Pancreas (tissue), 10 donors: ENCODE measurements at places on chromosomes 4 and X. TPM values are rescaled to one million over a fixed set of nuclear protein-coding genes. Genes with fewer than 3 reads are reported as not detected.
A peak's percentile ranks its signal among the peaks of the same experiment; 100 is the strongest.

Gene BST1
- polyA plus RNA-seq: 0.49 TPM

Gene MOB1B
- polyA plus RNA-seq: 15.3 TPM

Gene S100G
- polyA plus RNA-seq: not detected

Gene VCX
- not detected for polyA plus RNA-seq

Gene TSPAN5
- polyA plus RNA-seq: 1.1 TPM

Gene GABRG1
- polyA plus RNA-seq: under 0.01 TPM

Gene CSN1S1
- not detected for polyA plus RNA-seq

Gene GABRE
- polyA plus RNA-seq: 51.4 TPM

GRCh38 chrX:130395341-130395740 is 6.4 kb upstream of the RBMX2 start:
- DNase-seq: no peak

DNA sequence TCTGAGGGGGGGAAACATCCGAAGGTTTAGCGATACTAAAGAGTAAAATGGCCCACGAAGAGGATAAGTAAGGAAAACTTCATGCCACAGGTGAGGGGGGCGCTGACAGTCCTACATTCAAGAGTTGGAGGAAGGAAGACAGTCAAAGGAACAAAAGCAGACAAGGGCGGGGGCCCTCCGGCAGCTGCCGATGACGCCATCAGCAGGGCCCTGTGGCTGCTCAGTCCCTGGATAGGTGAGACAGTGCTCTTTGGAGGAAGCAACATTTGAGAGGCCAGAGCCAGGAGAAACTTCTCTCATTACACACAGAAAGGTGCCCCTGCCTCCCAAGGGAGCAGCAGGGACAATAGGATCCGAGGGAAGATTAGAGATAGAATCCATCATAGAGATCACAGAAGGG is 41.5 kb downstream of the RAB40AL start:
- DNase-seq: no peak

DNA sequence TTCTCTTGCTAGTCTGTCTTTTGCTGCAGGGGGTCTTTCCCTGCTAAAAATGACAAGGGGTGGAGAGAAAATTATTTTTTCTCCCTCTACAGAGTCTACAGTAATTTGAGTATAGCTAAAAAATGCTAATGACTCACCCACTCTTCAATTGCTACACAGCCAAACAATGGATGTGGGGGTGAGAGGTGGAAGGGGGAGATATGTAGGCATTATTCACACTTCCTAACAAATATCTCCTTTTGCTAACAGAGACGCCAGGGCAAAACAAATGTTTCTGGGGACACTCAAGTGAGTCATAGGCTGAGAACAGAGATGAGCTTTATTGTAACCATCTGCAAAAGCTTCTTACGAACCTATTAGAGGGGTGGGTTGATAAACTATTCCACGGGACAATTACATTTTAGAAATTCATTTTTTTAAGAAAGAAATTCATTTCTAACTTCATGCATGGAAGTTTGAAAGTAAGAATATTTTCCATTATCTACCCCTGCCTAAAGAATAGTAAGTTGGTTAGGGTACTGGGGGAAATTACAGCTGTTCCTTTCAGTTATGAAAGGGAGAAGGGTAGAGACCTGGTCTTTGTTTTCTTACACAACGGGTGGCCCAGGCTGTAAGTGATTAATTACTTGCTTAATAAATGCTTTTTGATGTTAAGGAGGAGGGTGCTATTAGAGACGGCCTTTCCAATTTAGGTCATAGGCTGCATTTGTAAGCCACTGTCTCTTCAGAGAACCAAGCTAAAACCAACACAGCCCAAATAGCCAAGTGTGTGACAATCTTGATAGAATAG is 12.8 kb downstream of the SCD5 start:
- DNase-seq: no peak

DNA sequence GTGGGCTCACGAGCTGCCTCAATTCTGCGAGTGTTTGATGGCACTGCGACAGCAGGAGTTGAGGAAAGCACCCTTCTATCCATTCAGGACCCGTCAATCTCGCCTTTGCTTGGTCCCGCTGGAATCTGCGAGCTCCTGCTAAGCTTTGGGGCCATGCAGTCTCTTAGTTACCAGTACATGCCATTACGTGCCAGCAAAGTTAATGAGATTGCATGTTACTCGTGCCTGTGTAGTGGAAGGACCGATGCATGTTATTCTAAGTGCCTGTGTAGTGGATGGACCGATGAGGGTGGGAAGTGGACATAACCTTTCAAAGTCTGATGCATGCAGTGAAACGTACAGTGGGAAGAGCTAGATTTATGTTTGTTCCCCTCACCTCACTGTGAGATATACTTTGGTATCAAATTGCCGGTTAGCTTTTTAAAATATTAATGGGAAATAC is 569 bp downstream of the RPS3A start:
- DNase-seq: no peak

DNA sequence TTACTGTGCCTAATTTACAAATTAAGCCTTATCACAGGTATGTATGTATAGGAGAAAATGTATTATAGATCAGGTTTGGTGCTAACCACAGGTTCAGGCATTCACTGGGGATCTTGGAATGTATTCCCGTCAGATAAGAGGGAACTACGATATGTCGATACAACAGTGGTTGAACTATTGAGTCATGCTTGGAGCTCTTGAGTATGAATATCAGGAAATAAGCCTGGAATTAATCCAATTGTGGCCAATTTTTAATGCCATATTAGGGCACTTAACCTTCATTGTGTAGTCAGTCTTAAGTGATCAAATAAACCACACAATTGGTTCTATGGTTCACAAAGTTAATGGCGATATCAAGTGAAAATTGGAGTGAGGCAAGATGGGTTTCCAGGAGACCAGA is 556.5 kb downstream of the IL1RAPL1 start:
- no peak for DNase-seq

GRCh38 chr4:184440595-184441358 is 33.6 kb downstream of the IRF2 start:
- DNase-seq: no peak

DNA sequence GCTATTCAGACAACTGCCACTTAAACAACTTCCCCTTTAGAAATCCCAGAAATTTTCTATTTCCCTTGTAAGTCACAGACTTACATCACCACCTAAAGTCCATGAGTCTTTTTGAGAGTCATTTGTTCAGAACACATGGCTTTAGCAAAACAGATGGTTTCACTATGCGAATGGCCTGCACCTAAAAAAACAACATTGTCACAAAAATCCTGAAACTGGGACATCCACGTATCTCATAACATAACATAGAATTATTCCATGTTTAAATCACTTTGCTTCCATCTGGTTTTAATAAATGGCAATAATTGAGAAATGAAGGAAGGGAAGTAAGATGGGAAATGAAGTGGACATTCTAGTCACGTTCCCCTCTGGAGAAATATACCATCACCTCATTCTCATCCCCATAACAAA is 155.3 kb upstream of the EDNRA start:
- no peak for DNase-seq

GRCh38 chrX:119981286-119982070 is 37.9 kb upstream of the NKAP start:
- DNase-seq: peak; percentile 18

GRCh38 chr4:74023709-74024108 is 14.8 kb downstream of the CXCL3 start:
- DNase-seq: no peak

DNA sequence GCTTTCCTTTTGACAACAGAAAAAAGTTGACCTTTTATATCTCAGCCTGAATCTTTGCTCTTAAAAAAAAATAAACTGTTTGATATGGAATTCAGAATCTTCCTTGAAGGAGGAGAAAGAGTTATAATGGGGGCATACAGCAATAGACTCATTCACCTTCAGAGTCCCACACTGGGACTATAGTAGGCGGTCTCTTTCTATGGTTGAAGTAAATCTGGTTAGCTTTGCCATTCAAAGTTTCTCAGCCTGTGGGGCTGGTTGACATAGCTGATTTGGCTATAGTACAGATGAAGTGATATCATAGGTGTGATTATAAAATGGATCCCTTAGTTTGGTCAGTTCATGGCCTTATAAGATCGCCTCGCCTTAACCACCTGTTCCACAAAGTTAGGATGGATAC is 156.2 kb downstream of the SH2D1A start:
- DNase-seq: no peak

DNA sequence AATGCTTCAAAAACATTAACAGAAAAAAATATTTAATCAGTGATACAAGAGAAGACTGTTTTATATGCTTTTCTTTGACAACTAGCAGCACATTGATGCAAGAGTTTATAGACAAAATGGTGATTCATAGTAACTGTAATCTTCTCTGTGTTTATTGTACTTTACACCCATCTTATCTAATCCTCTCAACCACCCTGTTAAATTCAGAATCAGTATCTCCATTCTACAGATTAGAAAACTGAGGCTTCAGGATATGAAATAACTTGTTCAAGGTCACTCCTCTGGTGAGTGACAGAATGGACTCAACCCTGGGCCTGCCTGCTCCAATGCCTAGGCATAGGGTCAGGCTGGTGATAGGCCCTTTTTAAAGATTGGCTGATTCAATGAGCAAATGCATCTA is 26.1 kb upstream of the TMEM184C start:
- DNase-seq: no peak

GRCh38 chr4:42416017-42416416 is 18.7 kb downstream of the SHISA3 start:
- DNase-seq: no peak

DNA sequence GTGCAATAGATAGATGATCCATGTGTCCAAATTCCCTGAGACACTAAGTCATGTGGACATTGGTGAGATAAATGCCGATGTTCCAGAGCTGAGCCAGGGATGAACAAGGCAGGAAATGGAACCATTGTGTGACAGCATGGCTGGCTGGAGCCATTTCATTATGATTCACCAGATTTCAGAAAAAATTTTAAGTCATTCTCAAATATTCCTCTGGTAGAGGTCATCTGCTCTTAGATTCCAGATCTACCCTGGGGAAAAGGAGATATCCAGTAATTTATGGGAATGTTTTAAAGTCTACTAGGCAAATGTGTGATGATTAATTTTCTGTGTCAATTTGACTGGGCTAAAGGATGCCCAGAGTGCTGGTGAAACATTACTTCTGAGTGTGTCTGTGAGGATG is 287.3 kb downstream of the STK32B start:
- DNase-seq: no peak

DNA sequence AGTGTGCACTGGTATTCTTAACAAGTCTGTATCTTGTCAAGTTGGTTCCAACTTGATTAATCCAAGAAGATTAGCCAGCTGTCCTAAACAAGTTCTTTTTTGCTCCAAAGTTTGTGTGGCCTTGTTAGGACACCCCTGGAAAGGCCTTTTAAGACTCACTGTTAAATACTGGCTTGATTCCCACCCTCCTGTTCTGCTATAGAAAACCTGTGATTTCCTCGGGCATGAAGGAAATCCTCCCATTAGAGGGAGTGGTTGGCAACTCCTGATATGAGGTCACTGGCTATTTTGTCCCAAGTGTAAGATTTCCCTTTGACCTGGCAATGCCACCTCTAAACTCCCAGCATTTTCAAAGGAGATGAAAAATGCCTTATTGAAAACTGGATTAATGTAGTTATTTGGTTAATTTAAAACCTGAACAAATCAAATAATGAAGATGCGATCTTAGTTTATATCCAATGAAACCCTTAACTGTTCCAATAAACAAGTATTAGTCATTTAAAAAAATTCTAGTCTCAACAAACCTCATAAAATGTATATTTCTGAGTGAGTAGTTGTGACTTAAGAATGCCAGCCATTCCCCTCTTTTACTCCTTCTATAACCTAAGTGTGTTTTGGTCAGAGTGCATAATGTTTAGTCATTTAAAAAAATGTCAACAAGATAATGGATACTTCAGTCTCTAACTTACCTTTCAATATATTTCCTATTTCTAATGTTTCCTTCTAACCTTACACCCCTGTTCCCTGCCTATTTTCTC is 94.4 kb downstream of the NPNT start:
- DNase-seq: no peak

- DNase-seq: no peak
Measured at GRCh38 chrX:138690591-138690990, 20.9 kb downstream of the FGF13 start.

GRCh38 chrX:103344606-103345005 is 11.7 kb upstream of the TCEAL9 start:
- DNase-seq: no peak

DNA sequence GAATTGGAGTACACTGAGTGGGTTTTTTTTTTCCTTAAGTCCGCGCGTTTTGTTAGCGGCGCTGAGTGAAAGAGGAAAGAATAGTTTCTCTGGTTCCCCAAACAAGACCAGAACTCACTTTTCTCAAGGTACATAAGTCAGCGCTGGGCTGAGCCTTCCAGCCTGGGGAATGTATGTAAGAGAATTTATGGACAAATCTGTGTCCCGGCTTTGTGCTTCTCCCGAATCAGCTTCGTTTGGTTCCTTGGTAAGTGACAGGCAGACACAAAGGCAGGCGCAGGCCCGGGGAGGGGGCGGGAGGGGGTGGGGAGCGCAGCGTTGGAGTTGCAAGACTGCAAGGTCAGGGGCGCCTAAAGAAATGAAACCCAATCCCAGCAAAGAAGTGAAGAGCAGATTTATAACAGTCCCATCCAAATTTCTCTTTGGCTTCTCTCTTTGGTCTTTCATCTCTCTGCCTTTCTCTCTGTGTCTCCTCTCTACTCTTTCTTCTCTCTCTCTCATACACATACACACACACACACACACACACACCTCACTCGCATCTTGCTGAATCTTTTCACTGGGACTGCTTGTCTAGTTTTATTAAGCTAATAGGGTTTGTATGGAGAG is 981 bp downstream of the TET2 start:
- DNase-seq: no peak

DNA sequence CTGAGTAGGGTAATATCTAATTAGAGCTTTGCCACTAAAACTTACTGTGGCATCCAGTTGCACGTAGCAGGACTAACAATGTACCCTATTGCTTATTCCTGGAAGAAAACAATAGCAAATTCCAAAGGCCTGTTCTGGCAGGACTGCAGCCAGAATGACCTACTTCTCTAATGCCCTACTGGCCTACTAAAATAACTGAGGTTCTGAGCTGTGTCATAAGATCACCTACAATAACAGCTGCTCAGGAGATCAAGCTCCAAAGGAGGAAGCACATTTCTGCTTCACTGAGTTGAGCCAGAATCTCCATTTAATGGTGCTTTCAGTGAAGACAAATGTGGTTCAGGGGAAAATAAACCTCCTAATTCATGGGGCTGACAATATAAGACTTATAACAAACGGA is 42.2 kb upstream of the CXCL8 start:
- peak; percentile 9 for DNase-seq

- no peak for DNase-seq
Measured at GRCh38 chrX:149365552-149365951, 139.6 kb downstream of the IDS start.
